ENCODE measurements at places on chromosomes 13 and 19.

- no peaks in the 10 kb centered on the region for H3K27me3 ChIP-seq
- no peak overlapping the region for H3K27ac ChIP-seq
- H3K36me3 ChIP-seq, result peaks cover 5% of the 10 kb centered on the region
- peaks cover 9% of the 10 kb centered on the region for H3K4me1 ChIP-seq
Observed at GRCh38 chr19:4042731-4043082, 24.0 kb downstream of the ZBTB7A start.

DNA sequence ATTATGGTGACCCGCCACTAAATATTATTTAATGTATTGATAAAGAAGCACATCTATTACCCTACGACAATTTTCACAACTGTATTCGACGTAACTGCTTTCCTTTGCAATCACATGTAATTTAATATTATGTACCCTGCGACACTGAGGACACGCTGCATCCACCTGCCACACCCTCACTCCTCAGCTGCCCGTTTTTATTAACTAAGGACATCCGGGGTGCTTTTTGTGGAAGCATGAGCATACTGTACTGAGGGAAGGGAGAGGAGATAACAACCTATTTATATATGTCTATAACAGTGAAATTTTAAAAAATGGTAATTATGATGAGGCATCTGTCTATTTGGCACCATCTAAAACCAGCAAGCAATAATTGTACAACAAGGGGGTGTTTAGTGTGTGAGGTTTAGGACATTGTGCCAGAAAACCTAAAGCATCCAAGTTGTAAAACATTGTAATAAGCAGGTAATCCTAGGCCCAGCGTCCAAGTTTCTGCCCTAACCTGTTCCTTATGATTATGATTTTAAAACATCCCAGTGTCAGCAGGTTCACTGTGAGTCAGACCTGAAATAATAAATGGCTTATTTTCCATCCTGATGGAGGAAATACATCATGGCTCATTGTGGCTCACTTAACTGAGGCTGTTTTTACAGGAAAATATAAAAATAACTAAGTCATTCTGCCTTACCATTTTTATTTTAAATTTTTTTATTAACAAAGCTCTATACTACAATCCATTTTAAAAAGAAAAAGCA, 56.3 kb downstream of the FOXO1 start:
- H3K36me3 ChIP-seq, result peaks cover 10% of the 10 kb centered on the region
- peaks cover 72% of the 10 kb centered on the region for H3K4me1 ChIP-seq
- H3K27me3 ChIP-seq, result no peaks in the 10 kb centered on the region
- no peak overlapping the region for H3K4me3 ChIP-seq

GRCh38 chr19:54207983-54208783, 7.5 kb downstream of the RPS9 start:
- H3K27ac ChIP-seq, result peak overlapping the region; percentile 97
- no peak overlapping the region for H3K4me3 ChIP-seq
- no peaks in the 10 kb centered on the region for H3K27me3 ChIP-seq
- no peak for DNase-seq
- H3K4me1 ChIP-seq, result peaks cover 46% of the 10 kb centered on the region
- H3K36me3 ChIP-seq, result peaks cover 57% of the 10 kb centered on the region

- DNase-seq, result peak; percentile 63
- peak overlapping the region; percentile 84 for H3K27ac ChIP-seq
- H3K36me3 ChIP-seq, result peaks cover 21% of the 10 kb centered on the region
- H3K27me3 ChIP-seq, result peaks cover 7% of the 10 kb centered on the region
- H3K4me3 ChIP-seq, result peak overlapping the region; percentile 87
- peaks cover 13% of the 10 kb centered on the region for H3K4me1 ChIP-seq
Observed at GRCh38 chr19:632579-633067, 714 bp downstream of the POLRMT start.

DNA sequence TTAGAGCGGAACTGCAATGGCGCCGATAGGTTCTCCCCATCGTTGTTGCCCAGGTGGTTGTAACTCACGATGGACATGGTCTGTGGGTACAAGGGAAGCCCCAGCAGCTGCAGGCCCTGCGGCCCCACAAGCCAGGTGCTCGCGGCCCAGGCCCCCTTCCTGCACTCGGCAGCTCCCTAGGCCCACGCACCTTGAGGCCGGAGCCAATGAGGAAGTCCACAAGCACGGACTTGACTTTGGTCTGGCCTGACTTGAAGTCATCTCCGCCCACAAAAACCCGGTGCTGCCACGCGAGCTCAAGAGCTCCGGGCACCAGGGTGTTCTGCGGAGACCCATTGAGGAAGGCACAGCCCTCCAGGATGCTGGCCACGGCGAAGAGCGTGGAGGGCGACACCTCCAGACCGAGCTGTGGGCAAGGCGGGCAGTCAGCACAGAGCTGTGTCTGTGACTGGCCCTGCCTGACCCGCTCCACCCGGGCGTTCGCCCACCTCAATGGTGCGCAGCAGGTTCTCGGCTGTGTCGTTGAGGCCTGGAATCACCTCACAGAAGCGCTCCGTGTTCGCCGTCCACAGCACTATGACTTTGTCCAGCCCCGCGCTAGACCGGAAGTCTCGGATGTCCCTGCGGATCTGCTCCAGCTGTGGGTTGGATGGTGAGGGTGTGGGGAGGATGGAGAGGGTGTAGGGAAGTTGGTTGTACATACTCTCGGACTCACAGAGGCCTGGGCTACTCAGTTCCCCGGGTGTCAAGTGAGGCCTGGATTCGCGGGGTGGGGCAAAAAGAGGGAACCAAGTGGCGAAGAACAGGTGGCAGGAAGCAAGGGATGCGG, 1.9 kb downstream of the ISYNA1 start:
- H3K4me1 ChIP-seq, result peaks cover 36% of the 10 kb centered on the region
- peak overlapping the region; percentile 63 for H3K27ac ChIP-seq
- peak overlapping the region; percentile 66 for H3K4me3 ChIP-seq
- H3K36me3 ChIP-seq, result peaks cover 3% of the 10 kb centered on the region
- no peaks in the 10 kb centered on the region for H3K27me3 ChIP-seq

DNA sequence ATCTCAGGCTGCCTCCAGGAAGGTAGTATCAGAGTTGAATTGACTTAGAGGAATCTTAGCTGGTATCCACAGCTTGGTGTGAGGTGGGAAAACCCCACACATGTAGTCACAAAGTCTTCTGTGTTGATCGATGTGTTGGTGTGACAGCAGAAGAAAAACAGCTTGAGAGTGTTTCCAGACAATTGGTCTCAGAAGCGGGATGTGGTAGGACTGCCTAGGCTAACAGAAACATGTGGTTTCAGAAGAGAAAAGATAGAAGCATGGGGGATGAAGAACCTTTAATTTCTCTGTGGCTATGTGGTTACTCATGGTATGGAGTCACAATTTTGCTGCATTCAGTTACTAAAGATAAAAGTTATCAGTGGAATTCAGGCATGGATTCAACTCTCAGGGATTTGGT, 134.7 kb upstream of the SLITRK5 start:
- no peak for DNase-seq
- no peak overlapping the region for H3K27ac ChIP-seq
- no peaks in the 10 kb centered on the region for H3K27me3 ChIP-seq
- no peaks in the 10 kb centered on the region for H3K36me3 ChIP-seq
- no peak overlapping the region for H3K4me3 ChIP-seq

DNA sequence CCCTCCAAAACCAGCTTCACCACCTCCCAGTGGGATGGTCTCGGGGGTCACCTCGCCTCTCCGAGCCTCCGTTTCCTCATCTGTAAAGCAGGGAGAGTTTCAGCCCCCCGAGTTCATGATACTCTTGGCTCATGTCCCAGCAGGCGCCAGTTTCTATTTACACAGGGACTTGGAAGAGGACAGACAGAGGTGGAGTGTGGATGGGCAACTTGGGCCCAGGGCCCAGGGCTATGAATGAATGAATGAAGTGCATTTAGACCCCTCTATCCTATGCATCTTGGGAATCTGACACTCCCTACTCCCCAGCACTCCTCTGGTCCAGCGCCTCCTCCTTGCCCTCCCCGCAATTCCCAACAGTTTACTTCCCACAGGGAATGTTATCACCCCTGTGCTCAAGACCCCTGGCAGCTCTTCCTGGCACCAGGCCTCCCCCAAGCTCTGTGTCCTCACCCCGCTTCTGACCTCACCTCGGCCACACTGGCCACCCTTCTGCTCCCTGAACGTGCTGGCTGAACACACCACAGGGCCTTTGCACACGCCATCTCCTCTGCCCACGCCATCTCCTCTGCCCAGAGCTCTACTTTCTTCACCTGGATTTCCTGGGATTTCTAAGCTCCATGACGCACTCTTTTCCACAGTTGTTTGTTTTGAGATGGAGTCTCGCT, 4.9 kb upstream of the C2CD4C start:
- H3K4me1 ChIP-seq, result peaks cover 19% of the 10 kb centered on the region
- no peak overlapping the region for H3K27ac ChIP-seq
- H3K27me3 ChIP-seq, result peaks cover 11% of the 10 kb centered on the region
- no peak for DNase-seq
- H3K4me3 ChIP-seq, result no peak overlapping the region

DNA sequence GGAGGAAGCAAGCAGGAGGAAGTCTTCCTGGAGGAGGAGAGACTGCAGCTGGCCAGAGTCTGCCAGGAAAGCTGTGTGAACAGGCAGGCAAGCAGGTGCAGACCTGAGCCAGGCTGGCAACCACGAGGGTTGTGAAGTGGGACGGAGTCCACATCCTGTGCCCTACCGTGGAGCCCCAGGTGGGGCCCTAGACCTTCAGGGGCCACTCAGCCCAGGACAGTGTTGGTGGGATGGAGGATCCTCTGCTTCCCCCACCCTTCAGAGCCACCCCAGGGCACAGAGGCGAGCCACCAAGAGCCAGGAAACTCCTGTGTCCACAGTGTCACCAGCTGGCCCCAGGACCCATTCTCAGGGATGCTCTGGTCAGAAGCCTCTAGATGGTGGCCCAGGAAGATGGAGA, 8.4 kb upstream of the VSTM2B start:
- peaks cover 26% of the 10 kb centered on the region for H3K27me3 ChIP-seq
- H3K4me1 ChIP-seq, result no peaks in the 10 kb centered on the region
- no peak overlapping the region for H3K4me3 ChIP-seq

DNA sequence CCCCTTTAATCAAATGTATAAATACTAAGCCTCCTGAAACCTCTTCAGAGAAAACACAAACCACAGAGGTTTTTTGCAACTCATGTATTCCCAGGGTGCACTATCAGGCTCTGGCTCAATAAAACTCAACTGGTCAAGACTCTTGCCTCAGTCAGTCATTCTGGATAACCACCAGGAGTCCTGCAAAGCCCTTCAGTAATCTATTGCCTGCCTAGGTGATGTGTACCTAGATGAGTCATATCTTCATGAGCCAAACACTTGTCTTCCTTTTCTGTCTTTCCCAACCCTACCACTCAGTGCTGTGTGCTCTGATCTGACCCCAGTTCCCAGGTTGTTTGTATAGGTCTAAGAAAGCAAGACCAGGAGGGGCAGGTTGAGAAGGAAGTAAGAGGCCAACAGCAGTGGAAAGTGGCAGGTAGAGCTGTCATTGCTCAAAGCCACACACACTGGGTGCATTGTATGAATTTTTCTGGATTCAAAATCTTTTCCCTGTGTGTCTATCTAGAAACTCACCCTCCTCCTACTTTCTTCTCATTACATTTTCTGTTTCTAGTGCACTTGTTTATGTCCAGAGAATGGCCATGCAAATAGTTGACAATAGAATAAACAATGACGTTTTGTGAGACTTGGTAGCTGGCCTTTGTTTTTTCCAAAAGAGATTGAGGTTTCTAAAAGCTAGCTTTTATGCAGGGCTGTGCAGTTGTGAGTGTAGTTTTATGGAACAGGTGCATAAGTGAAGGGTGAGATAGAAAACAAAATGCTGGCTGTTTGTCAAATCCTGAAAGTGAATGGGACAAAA, 48.1 kb downstream of the PSG1 start:
- H3K36me3 ChIP-seq, result no peaks in the 10 kb centered on the region
- peak overlapping the region; percentile 64 for H3K27ac ChIP-seq
- H3K4me1 ChIP-seq, result peaks cover 44% of the 10 kb centered on the region

DNA sequence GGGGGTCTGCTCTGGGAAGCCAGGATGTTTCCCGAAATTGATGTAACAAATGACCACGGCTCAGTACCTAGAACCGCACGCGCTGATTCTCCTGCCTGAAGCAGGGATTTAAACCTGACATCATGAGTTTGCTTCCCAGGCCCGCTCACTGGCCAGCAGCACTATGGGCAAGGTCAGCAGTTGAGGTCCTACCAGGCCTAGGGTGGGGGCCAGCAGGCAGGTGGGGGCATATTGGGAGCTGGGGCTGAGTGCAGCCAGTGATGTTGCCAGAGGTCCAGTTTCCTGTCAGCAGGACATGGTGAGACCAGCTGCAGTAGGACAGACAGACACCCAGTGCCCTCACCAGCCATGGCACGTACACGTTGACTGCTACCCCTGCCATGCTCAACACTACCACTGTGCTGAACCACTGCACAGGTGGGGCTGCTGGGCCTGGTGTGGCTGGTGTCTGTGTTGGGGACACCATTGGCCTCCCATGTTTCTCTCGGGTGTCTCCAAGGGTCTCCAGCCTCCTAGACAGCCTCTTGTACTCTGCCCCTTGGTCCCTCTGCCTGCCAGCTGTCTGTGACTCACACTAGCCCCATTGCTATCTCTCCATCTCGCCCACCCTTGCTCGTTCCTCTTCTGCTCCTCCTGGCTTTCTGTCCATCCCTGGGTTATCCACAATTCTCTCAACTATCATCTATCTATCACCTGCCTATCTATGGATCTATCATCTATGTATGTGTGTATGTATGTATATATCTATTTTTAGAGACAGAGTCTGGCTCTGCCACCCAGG, 1.1 kb upstream of the C19orf85 start:
- H3K27me3 ChIP-seq, result peaks cover 29% of the 10 kb centered on the region
- no peak overlapping the region for H3K27ac ChIP-seq
- no peaks in the 10 kb centered on the region for H3K36me3 ChIP-seq
- H3K4me1 ChIP-seq, result peaks cover 32% of the 10 kb centered on the region

- H3K4me3 ChIP-seq, result peak overlapping the region; percentile 93
- DNase-seq, result no peak
- peaks cover 15% of the 10 kb centered on the region for H3K27me3 ChIP-seq
- H3K36me3 ChIP-seq, result no peaks in the 10 kb centered on the region
Observed at GRCh38 chr13:48235341-48236135, 2.5 kb downstream of the ITM2B start.

- peaks cover 6% of the 10 kb centered on the region for H3K4me1 ChIP-seq
- H3K36me3 ChIP-seq, result no peaks in the 10 kb centered on the region
- no peak overlapping the region for H3K27ac ChIP-seq
- no peak overlapping the region for H3K4me3 ChIP-seq
- no peaks in the 10 kb centered on the region for H3K27me3 ChIP-seq
- no peak for DNase-seq
Observed at GRCh38 chr13:101523154-101524131, 71.0 kb downstream of the ITGBL1 start.

GRCh38 chr13:94239135-94239534, 240.3 kb downstream of the DCT start:
- no peak overlapping the region for H3K4me3 ChIP-seq
- H3K27ac ChIP-seq, result no peak overlapping the region
- H3K4me1 ChIP-seq, result peaks cover 16% of the 10 kb centered on the region
- no peaks in the 10 kb centered on the region for H3K36me3 ChIP-seq

- DNase-seq, result no peak
- peaks cover 13% of the 10 kb centered on the region for H3K4me1 ChIP-seq
- no peaks in the 10 kb centered on the region for H3K27me3 ChIP-seq
- no peak overlapping the region for H3K4me3 ChIP-seq
- H3K27ac ChIP-seq, result no peak overlapping the region
Observed at GRCh38 chr13:110044551-110045111, 258.2 kb upstream of the IRS2 start.

- H3K27me3 ChIP-seq, result no peaks in the 10 kb centered on the region
- H3K4me3 ChIP-seq, result peak overlapping the region; percentile 53
- peaks cover 22% of the 10 kb centered on the region for H3K4me1 ChIP-seq
- no peak for DNase-seq
Observed at GRCh38 chr13:95740979-95741320, 64.0 kb downstream of the DNAJC3 start.

All from WTC11 (cell line).